ENCODE measurements at places on chromosomes 16 and 17. TPM values are rescaled to one million over a fixed set of nuclear protein-coding genes. Genes with fewer than 3 reads are reported as not detected.

DNA sequence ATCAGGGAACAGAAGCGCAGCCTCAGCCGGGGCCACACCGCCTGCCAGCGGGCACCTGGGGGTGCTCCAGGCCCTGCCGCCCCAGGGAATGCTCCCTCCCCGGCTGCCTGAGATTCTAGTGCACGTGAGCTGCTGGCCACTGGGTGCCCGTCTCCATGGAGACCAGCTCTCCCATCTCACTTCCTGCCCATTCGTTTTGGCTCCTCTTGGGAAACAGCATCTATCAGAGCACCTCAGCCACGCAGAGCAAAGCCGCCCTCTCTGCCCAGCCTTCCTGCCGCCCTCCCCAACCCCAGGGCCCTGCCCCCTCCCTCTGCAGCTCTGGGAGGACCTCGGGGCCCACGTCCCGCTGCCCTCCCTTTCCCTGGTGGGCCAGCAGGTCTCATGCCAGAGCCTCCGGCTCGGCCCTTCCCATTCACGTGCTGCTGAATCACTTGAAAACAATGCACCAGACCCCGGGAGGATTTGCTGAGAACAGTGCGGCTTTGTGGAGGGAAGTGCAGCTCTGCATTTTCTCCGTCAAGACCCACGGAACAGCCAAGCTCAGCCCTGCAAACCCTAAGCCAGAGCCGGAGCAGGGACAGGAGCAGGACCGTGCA is 19.4 kb downstream of the CEP295NL start:
- DNase-seq: peak; percentile 95

DNA sequence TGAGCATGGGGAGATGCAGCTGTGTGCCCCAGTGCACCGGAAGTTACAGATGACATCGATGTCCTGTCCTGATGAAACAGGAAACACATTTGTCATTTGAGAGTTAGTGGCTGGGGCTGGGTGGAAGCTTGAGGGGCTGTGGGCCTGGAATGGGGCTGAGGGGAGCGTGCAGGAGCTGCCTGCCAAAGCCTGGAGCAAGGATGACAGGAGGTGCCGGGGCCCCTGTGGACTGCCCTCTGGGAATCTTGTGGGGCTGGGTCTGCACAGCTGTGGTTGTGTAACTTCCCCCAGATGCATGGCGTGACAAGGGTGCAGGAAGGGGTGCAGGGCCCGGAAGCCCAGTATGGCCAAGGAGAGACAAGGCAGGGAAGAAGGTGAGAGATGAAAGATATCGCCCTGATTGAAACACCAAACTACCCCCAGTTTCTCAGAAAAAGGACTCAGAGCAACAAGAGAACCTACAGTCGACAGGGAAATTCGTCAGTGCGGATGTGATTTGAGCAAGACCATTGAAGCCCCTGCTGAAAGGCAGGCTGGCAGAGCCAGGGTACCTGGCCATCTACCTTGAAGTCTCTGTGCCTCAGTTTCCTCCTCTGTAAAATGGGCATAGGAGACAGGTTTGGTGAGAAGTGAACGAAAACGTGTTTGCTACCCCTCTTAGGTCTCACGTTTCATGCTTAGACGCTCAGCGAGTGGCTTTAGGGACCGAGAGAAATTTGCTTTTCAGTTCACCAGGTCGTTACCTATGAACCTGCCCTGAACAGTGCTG is 8.8 kb downstream of the MMP25 start:
- DNase-seq: no peak

DNA sequence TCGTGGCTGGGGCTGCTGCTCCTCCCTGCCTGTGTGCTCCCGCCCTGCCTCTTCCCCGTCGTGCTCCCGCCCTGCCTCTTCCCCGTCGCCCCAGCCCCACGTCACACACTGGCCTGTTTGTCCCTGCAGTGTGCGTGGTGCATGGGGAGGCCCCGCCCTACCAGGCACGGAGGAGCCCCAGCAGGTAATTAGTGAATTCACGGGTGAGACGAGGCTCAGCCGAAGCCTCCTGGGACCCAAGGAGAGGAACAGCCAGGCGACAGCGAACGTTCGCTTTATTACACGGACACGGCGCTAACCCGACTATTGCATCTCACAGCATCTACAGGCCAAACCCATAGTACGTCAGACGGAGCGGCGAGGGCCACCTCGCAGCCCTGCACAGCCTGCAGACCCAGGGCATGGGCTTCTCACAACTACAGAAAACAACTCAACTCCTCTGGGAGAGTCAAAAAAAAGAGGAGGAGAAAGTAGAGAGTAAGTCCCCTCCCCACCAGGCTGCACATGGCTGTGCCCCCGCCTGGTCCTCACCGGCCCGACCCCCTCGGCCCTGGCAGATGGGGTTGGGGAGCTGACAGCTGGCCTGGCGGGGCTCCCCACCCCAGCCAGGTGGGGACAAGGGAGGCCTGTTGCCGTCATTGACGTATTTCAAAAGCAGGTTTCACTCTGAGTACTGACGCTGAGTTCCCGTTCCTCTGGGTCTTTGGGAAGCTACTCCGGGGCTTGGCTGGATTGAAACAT is 4.3 kb upstream of the PABPN1L start:
- DNase-seq: no peak

GRCh38 chr16:50821586-50821985 is 79.7 kb downstream of the CYLD start:
- no peak for DNase-seq

DNA sequence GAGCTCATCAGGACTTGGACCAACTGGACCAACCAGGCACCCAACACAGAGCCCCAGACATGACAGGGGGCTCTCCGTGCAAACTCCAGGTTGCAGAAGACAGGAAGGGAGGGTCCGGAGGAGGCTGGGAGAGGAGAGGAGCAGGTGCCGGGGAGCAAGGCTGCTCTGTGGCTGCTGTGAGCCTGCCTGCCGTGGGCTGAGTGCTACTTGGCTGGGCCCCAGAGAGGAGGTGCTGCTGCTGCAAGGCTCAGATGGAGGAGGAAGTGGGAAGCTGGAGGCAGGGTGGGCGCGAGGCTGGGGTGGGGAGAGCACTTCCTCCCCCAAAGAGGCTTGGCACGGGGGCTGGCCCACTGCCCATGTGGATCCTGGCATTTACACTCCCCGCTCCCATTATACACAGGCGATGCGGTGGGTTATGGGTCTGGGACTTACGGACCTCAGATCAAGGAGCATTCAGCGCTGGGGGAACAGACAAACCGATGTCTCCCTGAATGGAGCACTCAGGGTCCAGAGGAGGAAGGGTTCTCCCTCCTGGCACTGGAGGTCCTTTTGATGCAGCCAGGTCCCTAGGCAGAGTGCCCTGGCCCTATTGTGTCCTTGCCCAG is 15.9 kb downstream of the EPOP start:
- DNase-seq: no peak

GRCh38 chr16:11032922-11033291 is 88.5 kb downstream of the CLEC16A start:
- peak; percentile 97 for DNase-seq

DNA sequence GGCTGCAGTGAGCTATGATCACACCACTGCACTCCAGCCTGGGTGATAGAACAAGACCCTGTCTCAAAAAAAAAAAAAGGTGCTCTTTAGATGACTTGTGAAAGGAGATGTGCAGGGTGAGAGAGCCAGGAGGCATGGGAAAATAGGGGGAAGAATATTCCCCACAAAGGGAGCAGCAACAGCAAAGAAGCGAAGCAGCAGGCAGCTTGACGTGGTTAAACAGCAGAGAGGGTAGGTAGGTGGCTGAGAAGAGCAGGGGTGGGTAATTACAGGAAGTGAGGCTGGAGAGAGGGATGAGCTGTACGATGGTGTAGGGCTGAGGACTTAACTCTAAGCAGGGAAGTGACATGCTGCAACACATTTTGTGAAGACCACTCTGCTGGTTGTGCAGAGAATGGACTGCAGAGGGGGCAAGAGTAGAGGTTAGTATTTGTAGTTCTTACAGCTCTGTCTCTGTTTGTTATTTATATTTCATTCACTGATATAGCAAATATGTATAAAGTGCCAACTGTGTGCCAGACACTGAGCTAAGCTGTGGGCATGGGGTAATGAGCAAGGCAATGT is 1.6 kb downstream of the HEATR3 start:
- DNase-seq: peak; percentile 69

DNA sequence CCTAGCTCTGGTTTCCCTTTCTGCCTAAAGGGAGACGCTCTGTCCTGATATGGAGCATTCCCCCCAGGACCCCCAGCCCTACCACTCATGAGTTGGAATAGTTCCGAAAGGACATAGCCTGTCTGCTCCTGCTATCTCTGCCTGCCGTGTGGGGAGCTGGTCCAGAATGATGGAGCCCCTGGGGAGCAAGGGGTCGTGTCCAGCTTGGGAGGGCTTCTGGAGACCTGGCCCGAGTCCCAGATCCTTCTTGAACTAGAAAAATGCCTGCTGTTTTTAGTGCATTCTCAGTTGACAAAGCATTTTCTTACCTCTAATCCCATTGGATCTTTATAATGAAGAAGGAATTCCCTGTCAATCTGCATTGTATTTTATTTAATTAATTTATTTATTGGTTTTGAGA is 9.1 kb upstream of the GRN start:
- no peak for DNase-seq

- no peak for DNase-seq
Observed at GRCh38 chr17:48330887-48331286, 99.1 kb downstream of the SKAP1 start.

DNA sequence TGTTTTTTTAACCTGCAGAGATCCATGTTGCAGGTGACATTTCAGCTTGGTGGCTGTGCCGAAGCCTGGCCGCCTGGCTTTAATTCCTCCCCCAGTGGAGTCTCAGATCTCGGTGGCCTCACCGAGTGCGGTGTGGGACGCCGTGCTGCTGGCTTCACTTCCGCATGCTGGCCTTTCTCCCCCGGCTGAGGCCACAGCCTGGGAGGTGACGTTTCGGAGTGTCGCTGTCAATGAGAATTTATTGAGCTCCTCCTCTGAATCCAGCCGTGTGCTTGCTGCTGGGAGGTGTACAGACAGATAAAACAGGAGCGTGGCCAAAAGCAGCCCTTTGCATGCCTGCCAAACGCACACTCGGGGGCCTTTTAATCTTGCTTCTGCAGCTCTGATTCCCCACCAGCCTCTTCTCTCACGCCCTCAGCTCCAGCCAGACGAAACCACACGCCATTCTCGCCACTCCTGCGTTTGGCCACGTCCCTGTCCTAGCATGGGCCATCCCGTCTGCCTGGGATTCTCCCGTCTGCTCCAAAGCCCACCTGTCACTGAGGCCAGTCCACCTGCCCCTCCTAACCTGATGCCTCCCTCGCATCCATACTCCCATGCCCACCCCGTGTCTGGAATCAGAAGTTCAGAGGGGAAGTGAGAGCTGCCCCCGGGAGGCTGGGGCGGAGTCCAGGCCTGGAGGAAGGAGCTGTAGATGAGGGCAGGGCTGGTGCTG is 3.6 kb downstream of the GSE1 start:
- peak; percentile 23 for DNase-seq

DNA sequence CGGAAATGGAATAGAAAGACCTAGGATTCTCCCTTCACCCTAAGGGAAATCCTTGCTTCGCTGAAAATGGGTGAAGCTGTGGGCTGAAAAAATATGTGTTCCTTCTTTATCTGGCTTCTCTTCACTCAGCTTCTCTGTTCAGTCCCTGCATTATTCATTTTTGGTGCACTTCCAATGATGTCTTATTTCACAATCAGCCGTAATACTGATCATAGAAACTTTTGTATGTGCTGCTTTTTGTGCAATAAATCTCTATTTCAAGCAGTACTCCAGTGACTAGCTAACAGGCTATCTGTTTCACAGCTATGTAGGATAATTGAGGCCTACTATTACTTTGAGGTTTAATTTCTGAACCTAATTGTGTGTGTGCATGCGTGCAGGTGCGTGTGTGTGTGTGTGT is 144.6 kb downstream of the FOXL1 start:
- no peak for DNase-seq

GRCh38 chr17:20009052-20009301 is 182 bp upstream of the SPECC1 start:
- no peak for DNase-seq

- no peak for DNase-seq
Observed at GRCh38 chr17:19022747-19023146, 18.2 kb upstream of the FAM83G start.

GRCh38 chr17:69654981-69655855 is 240.7 kb downstream of the MAP2K6 start:
- DNase-seq: peak; percentile 93

DNA sequence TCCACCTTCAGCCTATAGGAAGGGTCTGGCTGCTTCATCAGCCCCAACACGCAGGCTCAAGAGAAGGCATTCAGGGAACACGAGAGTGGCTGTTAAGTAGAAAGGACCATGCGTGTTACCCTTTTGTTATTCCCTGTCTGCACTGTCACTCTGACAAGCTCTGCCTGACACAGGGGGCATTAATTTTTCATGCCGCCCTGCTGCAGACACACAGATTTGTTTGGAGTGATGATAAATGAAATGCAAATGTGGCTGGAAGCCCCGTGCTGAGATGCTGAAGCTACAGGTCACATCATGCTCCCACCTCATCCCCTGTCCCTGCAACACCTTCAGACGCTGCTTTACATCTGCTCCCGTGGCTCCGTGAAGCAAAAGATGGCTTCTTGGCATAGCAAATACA is 97.7 kb downstream of the USP31 start:
- no peak for DNase-seq

DNA sequence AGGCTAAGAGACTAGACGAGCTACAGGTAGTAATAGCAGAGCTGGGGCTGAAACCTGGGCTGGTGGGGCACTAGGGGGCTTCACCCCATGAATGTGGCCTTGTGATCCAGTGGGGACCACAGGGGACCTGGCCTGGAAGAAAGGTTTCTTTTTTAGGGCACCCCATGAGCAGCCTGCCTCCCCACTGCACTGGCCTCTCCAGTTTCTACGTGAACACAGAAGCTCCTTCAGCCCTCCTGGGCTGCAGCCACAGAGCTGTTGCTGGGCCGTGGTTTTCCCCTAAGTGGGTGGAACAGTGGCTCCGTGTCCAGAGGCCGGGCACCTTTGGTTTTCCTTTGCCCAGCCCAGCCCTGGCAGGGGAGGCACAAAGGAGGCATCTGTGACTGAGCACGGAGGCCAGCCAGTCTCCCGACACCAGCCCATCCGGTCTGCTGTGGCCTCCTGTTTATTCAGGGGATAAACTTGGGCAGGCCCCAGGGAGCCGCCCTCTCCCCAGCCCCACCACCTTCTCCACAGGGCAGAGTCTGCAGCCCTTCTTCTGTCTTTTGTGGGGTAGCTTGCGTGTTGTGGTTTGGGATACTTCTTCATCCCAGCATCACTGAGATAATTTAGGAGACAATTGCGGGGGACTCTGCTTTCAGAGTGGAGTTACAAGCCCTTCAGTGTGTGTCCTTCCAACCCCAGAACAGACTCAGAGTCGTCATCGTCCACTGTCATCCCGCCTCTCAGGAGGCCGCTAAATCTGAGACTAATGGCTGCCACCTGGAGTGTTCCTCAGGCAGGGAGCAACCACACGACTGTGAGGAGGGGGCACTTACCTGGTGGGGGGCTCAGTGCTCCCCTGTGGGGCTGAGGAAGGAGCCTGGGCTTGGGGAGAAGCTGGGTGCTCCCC is 85.3 kb downstream of the RAB11FIP4 start:
- DNase-seq: no peak

- no peak for DNase-seq
Observed at GRCh38 chr16:31267332-31268032, 7.7 kb downstream of the ITGAM start.

Gene KRT31
- not detected for total RNA-seq

Gene USP43
- total RNA-seq: under 0.01 TPM

Gene CIBAR2
- total RNA-seq: not detected

Gene MT3
- total RNA-seq: not detected
